Skin of body (tissue), 3 donors: ENCODE measurements at places on chromosomes 5 and 9. TPM values are rescaled to one million over a fixed set of nuclear protein-coding genes. Genes with fewer than 3 reads are reported as not detected.

Gene PGM5
- total RNA-seq, result 13.8 TPM

- DNase-seq, result no peak
Measured at GRCh38 chr5:174259696-174260420, 214.4 kb downstream of the NSG2 start.

GRCh38 chr5:95621839-95622629 is 2.1 kb downstream of the GPR150 start:
- no peak for DNase-seq

Gene IGFBPL1
- 0.79 TPM for total RNA-seq

DNA sequence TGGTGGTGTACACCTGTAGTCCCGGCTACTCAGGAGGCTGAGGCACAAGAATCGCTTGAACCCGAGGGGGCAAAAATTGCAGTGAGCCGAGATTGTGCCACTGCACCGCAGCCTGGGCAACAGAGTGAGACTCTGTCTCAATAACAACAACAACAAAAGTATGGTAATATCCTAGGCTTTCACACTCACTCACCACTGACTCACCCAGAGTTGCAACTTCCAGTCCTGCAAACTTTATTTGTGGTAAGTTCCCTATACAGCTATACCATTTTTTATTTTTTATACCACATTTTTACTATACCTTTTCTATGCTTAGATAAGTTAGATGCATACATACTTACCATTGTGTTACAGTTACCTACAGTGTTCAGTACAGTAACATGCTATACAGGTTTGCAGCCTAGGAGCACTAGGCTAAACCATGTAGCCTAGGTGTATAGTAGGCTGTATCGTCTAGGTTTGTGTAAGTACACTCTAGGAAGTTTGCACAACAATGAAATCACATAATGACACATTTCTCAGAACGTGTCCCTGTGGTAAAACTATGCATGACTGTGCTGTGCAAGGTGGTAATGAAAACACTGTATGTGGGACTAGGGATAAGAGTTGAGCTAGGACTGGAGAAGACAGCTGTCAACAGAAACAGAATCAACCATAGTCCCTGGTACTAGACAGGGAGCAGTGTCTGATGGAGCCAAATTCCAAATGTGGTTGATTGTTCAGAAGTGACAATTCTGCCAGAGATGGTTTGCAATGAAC is 109.5 kb upstream of the RAD23B start:
- no peak for DNase-seq

Gene RAB3C
- 0.20 TPM for total RNA-seq

GRCh38 chr5:17061973-17062470 is 125.9 kb upstream of the MYO10 start:
- DNase-seq, result no peak

Gene PCDH12
- total RNA-seq, result 8.2 TPM

DNA sequence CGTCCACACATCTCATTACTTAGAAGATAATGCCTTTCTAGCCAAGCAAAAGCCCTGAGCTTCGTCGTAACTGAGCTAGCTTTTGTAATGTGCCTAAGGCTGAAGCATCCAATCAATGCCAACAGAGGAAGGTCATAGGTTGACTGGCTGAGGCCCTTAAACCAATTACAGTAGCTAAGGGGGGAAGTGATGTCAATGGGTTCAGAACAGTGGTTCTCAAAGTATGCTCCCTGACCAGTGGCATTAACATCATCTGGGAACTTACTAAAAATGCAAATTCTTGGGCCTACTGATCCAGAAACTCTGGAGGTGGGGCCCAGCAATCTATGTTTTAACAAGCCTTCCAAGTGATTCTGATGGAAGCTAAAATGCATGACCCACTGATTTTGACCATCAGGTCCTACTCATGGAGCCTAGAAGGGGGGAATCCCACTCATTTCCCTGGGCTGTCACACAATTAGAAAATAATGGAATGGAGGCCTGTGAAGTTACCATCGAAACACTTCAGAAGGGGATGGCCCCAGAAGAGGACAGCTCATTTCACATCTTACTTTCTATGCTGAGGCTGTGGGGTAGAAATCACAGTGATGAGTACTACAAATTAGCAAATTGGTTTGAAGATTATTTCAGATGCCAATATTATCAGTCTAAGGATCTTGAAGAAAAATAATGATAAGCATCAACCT is 4.8 kb upstream of the VLDLR start:
- no peak for DNase-seq

Gene ABLIM3
- total RNA-seq, result 7.9 TPM

- DNase-seq, result no peak
Measured at GRCh38 chr5:2997179-2997578, 245.7 kb upstream of the IRX2 start.

Gene OTP
- not detected for total RNA-seq

GRCh38 chr5:140140435-140140834 is 14.7 kb downstream of the IGIP start:
- no peak for DNase-seq

Gene FGF10
- 11.1 TPM for total RNA-seq

Gene SPINK6
- not detected for total RNA-seq

Gene SHISAL2B
- total RNA-seq, result not detected

- no peak for DNase-seq
Measured at GRCh38 chr5:179142434-179143198, 82.4 kb downstream of the ZNF354C start.

DNA sequence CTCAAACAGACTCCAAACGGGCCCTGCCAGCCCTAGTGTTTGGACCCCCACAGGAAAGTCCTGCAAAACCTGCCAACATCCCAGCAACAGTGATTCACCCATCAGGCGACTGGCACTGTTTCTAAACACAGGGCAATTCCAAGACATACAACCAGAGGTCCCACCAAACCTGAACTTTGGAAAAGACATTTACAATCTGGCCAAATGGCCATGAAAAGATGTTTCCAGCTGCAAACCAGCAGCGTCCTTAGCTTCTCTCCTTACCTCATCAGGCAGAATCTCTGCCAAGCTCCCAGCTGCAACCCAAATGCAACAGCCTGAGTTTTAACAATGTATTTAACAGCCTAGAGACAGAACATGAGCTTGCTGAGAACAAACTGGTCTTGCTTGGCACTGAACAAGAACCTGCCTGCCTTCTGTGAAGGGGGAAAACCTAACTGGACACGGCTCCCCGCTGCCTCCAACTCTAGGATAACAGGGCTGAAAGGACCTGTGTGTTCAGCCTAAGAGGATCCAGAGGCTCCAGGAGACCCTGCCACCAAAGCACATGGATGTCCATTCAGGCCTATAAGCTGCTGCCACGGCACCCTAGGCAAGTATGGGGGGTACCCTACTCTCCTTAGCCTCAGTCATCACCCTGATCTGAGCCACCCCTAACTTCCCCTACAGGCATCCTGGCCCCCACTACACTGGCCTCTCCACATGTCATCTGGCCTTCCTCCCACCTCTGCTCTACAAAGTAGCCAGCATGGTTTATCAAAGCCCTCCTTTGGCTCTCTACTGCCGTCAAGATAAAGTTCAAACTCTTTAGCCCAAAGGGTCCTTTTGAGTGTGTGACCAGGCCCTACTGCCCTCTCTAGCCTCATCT is 5.6 kb downstream of the P4HA2 start:
- peak; percentile 92 for DNase-seq

Gene IL9
- total RNA-seq, result not detected

GRCh38 chr5:171102877-171103610 is 206.0 kb upstream of the TLX3 start:
- DNase-seq, result no peak

DNA sequence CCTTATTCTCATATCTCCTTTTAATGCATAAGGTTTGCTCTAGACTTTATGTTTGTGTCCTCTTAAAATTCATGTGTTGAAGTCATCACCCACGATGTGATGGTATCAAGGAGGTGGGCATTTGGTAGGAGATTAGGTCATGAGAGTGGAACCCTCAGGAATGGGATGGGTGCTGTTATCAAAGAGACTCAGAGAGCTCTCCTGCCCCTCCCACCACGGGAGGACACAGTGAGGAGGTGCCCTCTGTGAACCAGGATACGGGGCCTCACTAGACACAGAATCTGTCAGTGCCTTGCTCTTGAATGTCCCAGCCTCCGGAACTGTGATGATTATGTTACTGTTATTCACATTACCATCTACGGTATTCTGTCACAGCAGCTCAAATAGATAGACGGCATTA is 359.0 kb downstream of the IRX1 start:
- no peak for DNase-seq

Gene MARCHF11
- not detected for total RNA-seq

DNA sequence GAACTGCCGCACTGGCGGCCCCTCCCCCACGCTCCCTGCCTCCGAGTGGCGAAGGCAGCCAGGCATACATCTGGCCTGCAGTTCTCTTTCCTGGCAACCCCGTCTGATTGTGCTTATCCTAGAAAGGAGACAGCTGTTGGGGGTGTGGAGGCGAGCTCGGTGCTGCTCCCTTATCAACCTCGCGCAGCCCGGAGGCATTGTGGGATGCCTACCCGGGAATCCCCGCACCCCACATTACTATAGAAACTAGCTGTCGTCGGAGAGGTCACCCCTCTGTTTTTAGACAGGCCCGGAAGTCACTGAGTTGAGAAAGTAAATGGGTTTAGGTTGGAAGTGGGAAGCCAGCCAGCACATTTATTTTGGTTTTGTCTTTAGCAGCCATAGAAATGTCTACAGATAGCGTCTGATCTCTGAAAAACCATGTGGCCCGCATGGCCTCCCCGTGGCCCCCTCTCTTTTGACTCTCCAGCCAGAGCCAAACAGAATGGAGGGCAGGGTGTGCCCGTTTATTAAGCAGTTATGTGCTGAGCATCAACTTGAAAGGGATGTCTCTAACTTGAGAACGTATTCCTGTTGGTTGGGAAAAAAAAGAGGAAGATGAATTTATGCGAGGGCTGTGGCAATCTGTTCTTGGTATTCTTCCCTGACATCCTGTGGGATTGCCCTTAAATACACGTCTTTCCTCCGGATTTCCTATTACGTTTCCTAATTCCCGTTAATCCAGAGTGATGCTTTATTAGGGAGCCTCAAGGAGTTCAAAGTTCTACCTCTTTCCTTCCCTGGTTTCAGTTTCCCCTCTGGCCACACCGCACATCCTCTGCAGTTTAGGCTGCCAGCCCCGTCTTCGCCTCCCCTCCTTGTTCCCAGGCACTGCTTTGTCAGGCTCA is 3.9 kb downstream of the STC2 start:
- peak; percentile 83 for DNase-seq
